ENCODE measurements at places on chromosomes 1 and 21.

- no peak for DNase-seq
These were observed 7.8 kb upstream of the PTPRF start for GRCh38 chr1:43522776-43523480.

DNA sequence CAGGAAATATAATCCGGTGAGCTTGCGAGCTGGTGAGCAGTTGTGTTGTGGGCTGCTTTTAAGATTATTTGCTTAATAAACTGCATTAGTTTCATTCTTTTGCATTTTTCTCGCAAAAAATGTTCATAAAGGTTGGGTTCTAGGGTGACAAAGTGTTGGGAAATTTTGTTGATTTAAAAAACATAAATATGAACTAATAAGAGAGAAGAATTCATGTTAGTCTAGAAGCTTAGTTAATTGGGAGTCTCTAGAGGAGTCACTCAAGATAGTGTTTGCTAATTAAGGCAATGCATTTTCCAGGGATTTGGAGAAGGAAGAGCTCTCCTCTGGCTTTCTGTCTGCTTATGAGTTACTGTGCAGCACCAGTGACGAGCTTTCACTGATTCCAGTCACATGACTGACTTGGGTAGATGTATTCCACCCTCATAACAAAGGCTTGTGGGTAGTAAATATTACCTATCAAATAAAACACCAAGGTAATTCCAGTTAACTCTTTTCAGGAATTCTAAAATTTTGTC, 417.0 kb downstream of the PTBP2 start:
- no peak for DNase-seq

GRCh38 chr21:34143685-34144182, 70.4 kb downstream of the MRPS6 start:
- DNase-seq, result no peak

DNA sequence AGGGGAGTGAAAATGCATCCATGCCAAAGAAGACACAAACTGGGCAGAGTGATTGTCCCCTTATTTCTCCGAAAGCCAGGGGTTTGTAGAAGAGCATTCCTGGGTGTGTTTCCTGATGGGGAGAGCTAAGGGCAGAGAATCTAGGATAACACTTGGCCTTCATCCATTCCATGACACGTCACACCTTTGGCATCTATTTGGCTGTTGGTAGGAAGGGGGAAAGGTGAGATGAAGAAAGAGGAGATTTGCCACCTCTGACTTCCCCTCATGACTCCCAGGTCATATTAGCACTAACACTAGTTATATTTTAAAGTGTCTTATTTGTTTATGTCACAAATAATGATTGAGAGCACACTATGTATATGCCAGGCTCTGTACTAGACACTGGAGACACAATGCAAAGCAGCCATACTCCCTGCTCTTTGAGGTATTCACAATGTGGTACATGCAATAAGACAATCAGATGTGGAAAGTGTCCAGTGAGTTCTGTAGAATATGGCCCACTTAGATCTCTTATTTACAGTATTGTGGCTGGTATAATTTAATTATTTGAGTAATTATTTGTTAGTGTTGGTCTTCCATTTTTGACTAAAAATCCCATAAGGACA, 54.5 kb upstream of the GADD45A start:
- DNase-seq, result no peak

GRCh38 chr1:33762109-33762830, 101.6 kb upstream of the HMGB4 start:
- peak; percentile 61 for DNase-seq

DNA sequence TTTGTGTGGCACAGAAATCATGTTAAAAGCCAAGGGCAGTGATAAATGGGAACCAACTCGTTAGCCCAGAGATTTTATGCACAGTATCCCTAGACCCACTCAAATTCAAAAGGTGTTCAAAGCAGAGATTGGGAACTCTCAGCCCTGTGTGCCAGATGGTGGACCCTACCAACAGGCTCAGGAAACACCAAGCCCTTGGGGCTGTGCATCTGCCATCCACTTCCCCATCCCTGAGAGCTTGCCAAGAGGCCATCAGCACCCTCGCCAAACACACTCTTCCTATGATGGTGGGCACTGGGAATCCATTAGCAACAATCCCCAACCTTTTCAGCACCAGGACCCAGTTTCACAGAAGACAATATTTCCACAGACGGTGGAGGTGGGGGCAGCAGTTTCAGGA, 194.2 kb upstream of the NFIA start:
- DNase-seq, result no peak

GRCh38 chr21:32708069-32708468, 19.7 kb downstream of the SYNJ1 start:
- DNase-seq, result no peak

GRCh38 chr1:116185161-116185701, 74.0 kb downstream of the MAB21L3 start:
- no peak for DNase-seq

DNA sequence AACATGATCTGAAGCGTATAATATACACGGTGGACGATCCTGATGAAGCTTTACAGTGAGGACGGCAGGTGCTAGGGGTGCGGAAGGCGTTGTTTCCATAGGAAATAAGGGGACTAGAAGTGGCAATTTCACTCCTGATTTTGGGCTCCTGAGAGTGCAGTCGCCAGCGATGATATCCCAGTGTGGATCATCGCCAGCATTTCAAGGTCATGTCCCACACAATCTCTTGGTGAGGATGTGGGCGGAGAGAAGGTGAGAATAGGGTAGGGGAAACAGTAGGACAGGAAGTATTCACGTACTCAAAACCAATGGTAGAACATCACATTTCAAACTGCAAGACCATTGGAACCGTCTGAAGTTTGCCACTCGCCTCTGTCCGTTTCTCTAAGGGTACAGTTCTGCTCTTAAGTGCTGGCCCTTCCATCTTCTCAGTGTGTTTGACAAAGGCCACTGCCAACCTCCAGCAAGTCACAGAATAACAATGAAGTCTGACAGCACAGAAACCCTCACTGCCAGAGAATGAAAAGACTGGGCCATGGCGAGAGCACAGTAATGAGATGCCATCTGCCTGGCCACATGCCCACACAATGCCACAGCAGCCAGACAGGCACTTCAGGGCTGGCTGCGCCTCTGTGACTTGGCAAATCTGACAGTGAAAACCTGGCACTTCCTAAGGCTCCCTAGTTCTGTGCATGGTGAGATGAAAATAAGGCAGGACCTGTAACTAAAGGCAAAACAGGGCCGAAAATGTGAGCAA, 27.9 kb downstream of the PCSK9 start:
- no peak for DNase-seq

DNA sequence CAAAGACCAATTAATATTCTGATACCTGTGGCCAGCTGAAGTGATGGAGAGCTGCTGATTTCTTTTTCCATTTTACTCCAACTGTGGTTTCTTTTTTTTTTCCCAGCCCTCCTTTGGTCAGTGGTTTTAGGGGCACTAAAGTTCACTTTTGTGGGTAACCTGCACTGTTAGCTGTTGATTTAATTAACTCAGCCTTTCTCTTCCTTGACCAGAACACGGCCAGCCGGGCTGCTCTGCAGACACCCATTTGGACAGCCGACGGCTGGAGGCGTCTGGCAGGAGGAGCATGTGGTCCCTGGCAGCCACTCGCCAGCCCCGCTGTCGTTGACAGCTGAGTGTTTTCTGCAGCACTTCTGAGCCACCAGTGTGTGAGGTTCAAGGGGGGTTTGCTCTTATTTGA, 136.2 kb upstream of the RUNX3 start:
- DNase-seq, result no peak

DNA sequence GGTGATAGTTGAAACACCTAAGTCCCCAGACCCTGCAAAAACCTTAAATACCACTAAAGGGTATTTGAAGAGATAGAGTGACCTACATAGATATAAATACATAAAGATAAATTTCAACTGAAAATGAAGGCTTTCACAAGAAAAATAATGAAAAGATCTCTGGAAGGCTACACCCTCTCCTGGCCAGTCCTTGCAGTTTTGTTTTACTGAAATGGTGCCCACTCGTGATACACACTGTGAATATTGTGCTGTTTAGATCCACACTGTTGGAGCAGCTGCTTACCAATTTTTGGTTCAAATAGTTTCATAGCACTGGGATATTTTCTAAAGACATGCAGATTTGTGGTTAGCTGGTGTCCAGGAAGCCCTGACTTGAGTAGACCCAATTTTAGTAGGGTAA, 31.5 kb upstream of the RNF187 start:
- DNase-seq, result no peak

DNA sequence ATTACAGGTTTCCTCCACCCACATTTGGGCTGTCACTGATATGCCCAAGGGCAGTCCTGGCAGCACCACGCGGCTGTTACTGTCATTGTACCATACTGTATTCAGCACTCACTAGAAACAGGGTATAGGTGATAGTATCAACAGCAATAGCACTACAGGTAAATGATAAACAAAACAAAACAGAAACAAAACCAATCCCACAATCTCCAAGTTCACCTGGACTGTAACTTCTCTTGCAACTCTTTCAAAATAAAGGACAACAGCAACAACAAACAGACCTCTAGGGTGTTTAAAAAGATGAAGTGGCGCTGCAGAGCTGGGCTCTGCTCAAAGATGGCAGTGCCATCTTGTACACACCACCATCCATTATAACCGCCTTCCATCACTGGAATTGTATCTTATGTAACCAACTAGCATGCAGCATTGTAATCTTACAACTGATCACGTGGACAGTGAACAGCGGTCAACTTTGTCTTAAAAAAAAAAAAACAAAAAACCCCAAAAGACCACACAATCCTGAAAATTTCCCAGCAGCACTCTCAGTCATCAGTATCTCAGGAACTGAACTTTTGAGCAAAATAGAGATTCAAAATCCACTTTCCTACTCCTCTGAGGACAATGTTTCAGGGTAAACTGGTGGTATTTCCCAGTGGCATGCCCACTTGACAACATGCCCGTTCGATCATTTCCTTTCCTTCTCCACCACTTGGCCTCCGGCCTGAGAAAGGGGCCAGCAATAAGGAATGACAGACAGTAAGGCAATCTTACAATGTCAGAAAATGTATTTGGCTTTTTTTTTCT, 3.8 kb downstream of the IRF2BP2 start:
- peak; percentile 51 for DNase-seq

DNA sequence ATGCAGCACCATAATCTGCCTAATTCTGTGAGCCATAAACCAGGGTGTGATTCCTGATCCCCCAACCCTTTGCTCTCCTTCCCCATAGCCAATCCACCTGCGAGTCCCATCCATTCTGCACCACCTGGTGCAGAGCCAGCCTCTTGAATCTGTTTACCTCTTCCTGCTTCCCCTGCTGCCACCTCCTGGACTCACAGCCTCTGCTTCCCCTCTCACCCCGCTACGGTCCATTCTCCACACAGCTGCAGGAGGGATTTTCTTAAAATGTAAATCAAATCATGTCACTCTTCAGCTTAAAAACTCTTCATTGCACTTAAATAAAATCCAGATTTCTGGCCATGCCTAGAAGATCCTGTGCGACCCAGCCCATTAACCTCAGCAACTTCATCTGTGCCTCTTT, 186.7 kb downstream of the FOXD2 start:
- DNase-seq, result no peak

- DNase-seq, result no peak
These were observed 13.5 kb downstream of the C1orf74 start for GRCh38 chr1:209770636-209771415.

GRCh38 chr1:234734412-234734835, 124.4 kb upstream of the IRF2BP2 start:
- no peak for DNase-seq

DNA sequence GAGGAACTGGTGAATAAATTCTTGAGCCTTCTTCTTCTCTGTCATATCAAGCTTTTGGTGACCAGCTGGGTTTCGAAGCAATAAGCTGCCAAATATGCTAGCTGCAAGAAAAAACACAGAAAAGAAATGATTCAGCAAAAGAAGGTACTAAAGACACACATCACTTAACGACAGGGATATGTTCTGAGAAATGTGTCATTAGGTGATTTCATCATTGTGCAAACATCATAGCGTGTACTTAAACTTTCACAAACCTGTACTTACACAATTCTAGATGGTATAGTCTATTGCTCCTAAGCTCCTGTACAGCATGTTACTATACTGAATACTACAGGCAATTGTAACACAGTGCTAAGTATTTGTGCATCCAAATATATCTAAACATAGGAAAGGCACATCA, 2.9 kb upstream of the MTF1 start:
- no peak for DNase-seq

- DNase-seq, result no peak
These were observed 383.2 kb downstream of the DISC1 start for GRCh38 chr1:232009741-232010140.

DNA sequence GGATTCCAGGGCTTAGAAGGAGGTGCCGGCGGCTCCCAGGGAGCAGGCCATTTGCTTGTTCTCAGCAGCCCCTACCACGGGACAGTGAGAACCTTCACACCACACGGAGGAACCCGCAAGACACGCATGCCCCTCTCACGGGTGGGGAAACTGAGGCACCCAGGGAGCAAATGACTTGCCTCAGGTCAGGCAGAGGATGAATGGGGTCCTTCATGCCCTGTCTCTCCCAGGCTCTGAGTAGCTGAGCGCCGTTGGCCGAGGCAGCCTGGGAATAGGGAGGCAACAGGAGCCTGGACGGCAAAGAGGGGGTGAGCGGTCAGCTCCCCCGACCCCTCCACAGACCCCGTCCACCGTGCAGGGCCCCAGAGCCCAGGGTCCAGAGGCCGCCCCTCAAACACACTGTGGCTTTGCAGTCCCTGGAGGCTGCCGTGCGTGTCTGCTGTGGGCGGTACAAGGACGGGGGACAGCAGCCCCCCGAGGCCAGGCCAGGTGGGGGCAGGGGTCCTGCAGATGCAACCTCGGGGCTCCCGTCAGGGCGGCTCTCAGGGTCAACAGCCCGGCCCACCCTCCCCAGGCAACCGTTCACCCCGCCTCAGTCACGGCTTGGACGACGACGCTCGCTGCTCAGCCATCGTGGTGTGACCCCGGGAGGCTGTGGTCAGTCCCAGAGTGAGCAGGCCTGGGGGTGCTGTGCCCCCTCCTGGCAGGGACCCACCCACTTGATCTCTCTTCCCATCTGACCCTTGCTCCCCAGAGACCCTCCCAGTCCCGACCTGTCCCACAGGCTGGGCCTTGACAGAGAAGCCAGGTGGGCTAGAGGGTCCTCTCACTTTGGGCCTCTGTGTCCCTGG, 15.8 kb upstream of the COL6A2 start:
- DNase-seq, result no peak

DNA sequence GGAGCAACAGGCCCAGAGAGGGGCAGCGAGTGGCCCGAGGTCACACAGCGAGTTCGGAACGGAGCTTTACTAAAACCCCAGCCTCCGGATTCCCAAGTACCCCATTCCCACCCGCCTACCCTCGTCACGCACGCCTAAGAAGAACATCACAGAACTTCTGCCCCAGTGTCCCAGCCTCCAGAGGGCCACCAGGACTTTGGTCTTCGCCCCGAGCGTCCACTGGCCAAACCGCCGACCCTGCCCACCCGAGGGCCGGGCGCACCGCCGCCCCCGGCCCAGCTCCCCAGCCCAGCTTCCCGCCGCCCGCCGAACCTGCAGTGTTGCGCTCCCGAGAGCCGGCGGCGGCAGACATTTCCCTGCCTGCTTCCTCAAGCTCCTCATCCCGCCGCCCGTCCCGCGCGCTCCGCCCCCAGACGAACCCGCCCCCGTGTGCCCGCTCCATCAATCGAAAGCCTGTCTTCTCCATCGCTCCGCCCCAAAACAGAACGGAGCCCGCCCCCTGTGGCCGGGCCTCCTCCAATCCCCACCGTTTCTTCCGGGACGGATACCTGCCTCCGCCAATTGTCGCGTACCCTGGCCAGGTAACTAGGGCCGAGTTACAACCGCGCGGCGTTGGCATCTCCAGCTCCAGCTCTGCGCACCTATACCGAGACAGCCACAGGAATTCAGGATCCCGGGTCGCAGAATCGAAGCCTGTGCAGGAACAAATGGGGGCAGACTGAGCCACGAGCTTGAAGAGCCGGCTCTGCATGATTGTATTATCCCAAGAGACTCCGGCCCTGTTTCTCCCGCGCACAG, 15.3 kb downstream of the INPP5B start:
- peak; percentile 95 for DNase-seq

- DNase-seq, result no peak
These were observed 25.1 kb upstream of the RUNX3 start for GRCh38 chr1:24955161-24955560.

All from muscle of arm (tissue), 14 donors.